ENCODE measurements at places on chromosomes 11 and 22. TPM values are rescaled to one million over a fixed set of nuclear protein-coding genes. Genes with fewer than 3 reads are reported as not detected.

DNA sequence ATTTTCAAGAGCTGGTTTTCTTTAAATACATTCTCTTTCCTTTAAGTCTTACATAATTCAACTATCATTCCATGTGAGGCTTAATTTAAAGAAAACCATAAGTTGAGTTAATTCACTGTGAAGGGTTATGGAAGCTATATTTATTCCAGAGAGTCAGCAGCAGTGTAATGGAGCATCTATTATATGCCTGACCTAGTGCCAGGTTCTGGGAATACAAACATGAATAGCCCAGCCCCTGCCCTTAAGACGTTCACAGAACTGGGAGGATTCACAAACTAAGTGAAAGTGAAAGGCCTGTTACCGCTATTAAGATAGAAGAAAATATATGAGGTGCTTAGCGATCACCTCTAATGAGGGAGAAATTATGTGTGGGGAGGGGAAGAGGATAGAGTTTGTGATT is 408.9 kb upstream of the CCDC90B start:
- no peaks in the 10 kb centered on the region for H3K27me3 ChIP-seq
- H3K4me3 ChIP-seq = no peak overlapping the region
- no peak for DNase-seq
- H3K4me1 ChIP-seq = no peaks in the 10 kb centered on the region
- no peaks in the 10 kb centered on the region for H3K36me3 ChIP-seq

GRCh38 chr11:36073411-36074203 is 129.7 kb downstream of the LDLRAD3 start:
- peaks cover 8% of the 10 kb centered on the region for H3K36me3 ChIP-seq
- H3K4me3 ChIP-seq = no peak overlapping the region
- H3K4me1 ChIP-seq = peaks cover 13% of the 10 kb centered on the region

GRCh38 chr22:36923131-36923788 is 9.8 kb downstream of the CSF2RB start:
- no peaks in the 10 kb centered on the region for H3K27me3 ChIP-seq
- no peaks in the 10 kb centered on the region for H3K36me3 ChIP-seq
- no peak for DNase-seq
- H3K4me3 ChIP-seq = no peak overlapping the region
- H3K4me1 ChIP-seq = peaks cover 15% of the 10 kb centered on the region

- H3K27ac ChIP-seq = peak overlapping the region; percentile 68
- DNase-seq = no peak
- peaks cover 35% of the 10 kb centered on the region for H3K4me1 ChIP-seq
Measured at GRCh38 chr22:36198536-36198935, 3.1 kb downstream of the APOL4 start.

DNA sequence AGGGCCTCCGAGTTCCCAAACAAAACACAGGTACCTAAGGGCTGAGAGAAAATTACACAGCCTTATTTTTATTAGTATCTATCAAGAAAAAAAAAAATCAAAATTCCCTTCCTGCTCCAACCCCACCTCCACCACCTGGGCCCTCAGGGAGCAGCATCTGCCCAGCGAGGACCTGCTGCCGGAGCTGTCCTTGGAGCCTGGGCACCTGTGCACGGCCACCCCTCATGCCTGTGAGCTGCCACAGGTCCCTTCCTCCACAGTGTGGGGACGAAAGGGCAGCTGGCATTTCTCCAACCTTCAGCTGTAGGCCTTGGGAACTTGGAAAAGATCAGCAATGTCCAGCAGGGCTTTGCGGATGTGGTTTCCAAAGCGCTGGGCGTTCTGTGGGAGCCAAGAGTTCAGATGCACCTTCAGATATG is 6.3 kb upstream of the SYCE3 start:
- peaks cover 61% of the 10 kb centered on the region for H3K36me3 ChIP-seq
- H3K4me1 ChIP-seq = peaks cover 12% of the 10 kb centered on the region
- H3K4me3 ChIP-seq = no peak overlapping the region
- DNase-seq = no peak
- H3K27me3 ChIP-seq = no peaks in the 10 kb centered on the region
- no peak overlapping the region for H3K27ac ChIP-seq

- no peak overlapping the region for H3K27ac ChIP-seq
- no peak for DNase-seq
- H3K27me3 ChIP-seq = no peaks in the 10 kb centered on the region
- H3K36me3 ChIP-seq = no peaks in the 10 kb centered on the region
Measured at GRCh38 chr11:25441421-25441820, 890.5 kb upstream of the ANO3 start.

DNA sequence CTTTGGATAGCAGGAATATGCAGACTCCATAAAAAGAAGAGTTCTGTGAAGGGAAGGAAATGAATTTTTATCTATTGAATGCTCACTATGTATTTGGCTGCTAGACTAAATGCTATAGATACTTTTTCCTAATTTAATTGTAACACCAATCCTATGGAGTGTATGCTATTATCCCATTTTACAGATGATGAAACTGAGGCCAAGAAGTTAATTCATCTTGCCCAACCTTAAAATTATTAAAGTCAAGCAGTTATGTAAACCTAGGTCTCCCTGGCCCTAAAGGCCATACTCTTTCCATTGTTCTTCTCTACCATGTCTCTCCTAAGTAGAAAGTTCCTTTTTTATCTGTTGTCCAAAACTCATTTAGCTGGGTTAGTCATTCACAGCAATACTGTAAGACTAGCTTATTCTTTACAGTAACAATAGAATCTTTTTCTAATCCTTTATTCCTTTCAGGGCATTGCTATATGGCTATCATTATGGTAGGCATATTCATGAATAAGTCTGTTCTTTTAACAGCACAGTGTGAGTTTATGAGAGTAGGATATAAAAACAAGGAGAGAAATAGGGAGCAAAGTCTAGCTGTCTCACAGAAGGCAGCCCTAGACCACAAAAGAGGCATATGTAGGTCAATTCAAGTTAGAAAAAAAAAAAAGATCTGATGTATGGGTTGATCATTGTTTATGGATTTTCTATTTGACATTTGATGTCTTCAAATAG is 50.5 kb downstream of the MAML2 start:
- H3K27me3 ChIP-seq = no peaks in the 10 kb centered on the region
- H3K36me3 ChIP-seq = no peaks in the 10 kb centered on the region
- H3K4me1 ChIP-seq = no peaks in the 10 kb centered on the region

GRCh38 chr11:61639816-61640443 is 40.3 kb upstream of the DAGLA start:
- no peaks in the 10 kb centered on the region for H3K27me3 ChIP-seq
- no peak overlapping the region for H3K4me3 ChIP-seq
- peaks cover 3% of the 10 kb centered on the region for H3K4me1 ChIP-seq
- H3K36me3 ChIP-seq = no peaks in the 10 kb centered on the region
- H3K27ac ChIP-seq = no peak overlapping the region

DNA sequence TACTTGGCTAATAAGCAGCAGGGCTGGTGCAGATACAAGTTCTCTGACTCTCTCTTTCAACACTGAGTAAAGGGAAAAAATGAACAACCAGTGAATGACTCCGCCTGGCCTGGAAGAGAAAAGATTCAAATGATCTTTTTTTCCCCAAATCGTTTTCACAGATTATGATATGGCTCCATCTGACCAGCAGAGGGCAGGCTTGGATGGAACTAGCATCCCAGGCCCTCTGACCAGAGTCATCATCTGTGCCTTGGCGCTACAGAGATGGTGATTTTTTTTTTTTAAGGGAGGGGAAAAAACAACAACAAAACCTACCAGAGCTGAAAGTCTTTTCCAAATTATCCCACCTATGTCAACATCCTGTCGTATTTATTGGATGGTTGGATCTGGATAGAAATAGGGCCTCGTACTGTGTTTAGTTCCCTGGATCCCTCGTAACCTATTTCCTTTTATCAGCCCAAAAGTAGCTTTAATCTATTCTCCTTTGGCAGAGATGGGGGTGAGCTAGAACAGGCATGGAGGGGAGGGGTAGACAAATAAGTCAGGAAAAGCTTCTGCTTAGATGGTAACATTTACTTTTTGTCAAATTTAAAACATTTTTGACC is 69.7 kb downstream of the PRSS23 start:
- H3K36me3 ChIP-seq = no peaks in the 10 kb centered on the region
- H3K4me1 ChIP-seq = no peaks in the 10 kb centered on the region
- H3K4me3 ChIP-seq = no peak overlapping the region

GRCh38 chr22:45688600-45689080 is 17.0 kb downstream of the ATXN10 start:
- H3K27me3 ChIP-seq = no peaks in the 10 kb centered on the region

DNA sequence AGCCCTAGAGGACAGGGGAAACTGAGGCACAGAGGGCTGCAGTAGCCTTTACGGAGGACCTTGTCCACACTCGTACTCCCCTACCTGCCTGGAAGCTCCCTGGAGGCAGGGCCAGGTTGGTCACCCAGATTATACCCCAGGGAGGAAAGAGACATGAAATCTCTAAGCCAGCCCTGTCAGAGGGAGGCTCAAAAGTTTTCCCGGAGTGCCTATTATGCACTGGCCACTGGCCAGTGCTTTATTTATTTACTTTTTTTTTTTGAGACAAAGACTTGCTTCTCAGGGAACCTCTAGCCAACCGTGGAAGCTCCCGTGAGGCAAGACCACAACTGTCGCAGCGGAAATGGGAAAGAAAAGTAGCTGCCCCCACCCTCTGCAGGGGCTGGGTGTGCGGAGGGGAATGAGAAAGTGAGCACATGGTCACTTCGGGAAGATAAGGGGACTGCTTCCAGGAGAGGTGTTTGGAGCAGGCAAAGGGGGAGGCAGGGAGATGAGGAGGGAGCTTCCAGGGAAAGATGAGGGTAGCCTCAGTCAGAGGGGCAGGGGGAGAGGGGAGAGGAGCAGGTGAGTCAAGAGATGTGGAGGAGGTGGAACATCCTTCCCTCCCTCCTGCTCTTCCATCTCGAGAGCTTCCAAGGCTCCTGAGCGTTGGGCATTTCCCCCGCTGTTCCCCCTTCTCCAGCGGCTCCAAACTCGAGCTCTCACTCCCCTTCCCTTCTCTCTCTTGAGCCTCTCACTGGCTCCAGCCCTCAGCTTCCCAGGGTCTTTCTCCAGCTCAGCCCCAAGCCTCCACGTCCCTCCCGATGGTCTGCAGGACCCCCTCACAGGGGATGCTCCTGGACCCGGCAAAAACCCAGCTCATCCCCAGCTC is 4.3 kb downstream of the IL2RB start:
- no peaks in the 10 kb centered on the region for H3K36me3 ChIP-seq
- no peak for DNase-seq
- no peak overlapping the region for H3K27ac ChIP-seq
- H3K4me1 ChIP-seq = peaks cover 10% of the 10 kb centered on the region
- H3K4me3 ChIP-seq = no peak overlapping the region
- H3K27me3 ChIP-seq = peaks cover 7% of the 10 kb centered on the region

DNA sequence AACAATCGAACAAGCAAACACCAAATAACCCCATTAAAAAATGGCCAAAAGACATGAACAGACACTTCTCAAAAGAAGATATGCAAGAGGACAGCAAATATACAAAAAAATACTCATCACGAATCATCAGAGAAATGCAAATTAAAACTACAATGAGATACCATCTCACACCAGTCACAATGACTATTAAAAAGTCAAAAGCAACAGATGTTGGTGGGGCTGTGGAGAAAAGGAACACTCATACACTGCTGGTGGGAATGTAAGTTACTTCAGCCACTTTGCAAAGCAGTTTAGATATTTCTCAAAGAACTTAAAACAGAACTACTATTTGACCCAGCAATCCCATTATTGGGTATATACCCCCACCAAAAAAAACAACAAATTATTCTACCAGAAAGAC is 51.3 kb upstream of the FLI1 start:
- H3K4me1 ChIP-seq = no peaks in the 10 kb centered on the region
- DNase-seq = no peak
- H3K27me3 ChIP-seq = no peaks in the 10 kb centered on the region
- H3K4me3 ChIP-seq = no peak overlapping the region

- H3K27me3 ChIP-seq = no peaks in the 10 kb centered on the region
- H3K27ac ChIP-seq = peak overlapping the region; percentile 65
- H3K4me1 ChIP-seq = peaks cover 16% of the 10 kb centered on the region
- H3K36me3 ChIP-seq = no peaks in the 10 kb centered on the region
- no peak for DNase-seq
Measured at GRCh38 chr11:117095284-117096161, 2.7 kb downstream of the SIK3 start.

DNA sequence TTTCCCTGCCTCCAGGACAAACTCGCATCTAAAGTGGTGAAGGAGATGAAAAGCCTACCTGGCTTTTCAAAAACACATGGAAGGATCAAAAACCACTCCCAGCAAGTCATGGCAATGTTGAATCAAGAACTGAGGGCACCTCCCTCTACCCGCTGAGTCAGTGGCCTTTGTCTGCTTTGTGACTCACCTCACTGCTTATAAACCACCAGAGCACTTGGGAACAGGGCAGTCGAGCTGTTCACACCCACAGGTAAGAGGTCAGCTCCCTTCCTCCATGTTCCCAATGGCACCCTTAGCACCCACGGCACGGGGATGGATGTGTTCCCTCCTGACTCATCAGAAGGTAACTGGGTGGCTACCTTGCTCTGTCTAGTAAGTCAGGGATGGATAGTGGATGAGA is 21.7 kb downstream of the TENM4 start:
- peaks cover 2% of the 10 kb centered on the region for H3K36me3 ChIP-seq
- peaks cover 8% of the 10 kb centered on the region for H3K4me1 ChIP-seq
- H3K27ac ChIP-seq = no peak overlapping the region
- DNase-seq = no peak

GRCh38 chr11:22780952-22781593 is 48.5 kb downstream of the SVIP start:
- H3K36me3 ChIP-seq = no peaks in the 10 kb centered on the region
- H3K4me1 ChIP-seq = no peaks in the 10 kb centered on the region
- DNase-seq = no peak
- no peaks in the 10 kb centered on the region for H3K27me3 ChIP-seq
- H3K27ac ChIP-seq = no peak overlapping the region

The FOLH1 gene
- 16.5 TPM for total RNA-seq

The LRRN4CL gene
- 3.2 TPM for total RNA-seq

The GSTT2B gene
- 1.1 TPM for total RNA-seq

The MYOD1 gene
- total RNA-seq = not detected

The ANO9 gene
- total RNA-seq = 0.22 TPM

The DDX6 gene
- total RNA-seq = 145 TPM
